ENCODE measurements at places on chromosomes 5 and 9. TPM values are rescaled to one million over a fixed set of nuclear protein-coding genes. Genes with fewer than 3 reads are reported as not detected.

The MAP1B gene
- total RNA-seq, result 46.2 TPM

The GAS1 gene
- 2.4 TPM for total RNA-seq

The HSPA4 gene
- total RNA-seq, result 88.4 TPM

The FIBCD1 gene
- total RNA-seq, result not detected

The PWWP2A gene
- total RNA-seq, result 14.3 TPM

The SPATA31E1 gene
- total RNA-seq, result not detected

The STC2 gene
- 24.4 TPM for total RNA-seq

The ENC1 gene
- total RNA-seq, result 21.9 TPM

The GLRA1 gene
- total RNA-seq, result not detected

The KIF20A gene
- 8.3 TPM for total RNA-seq

The ZDHHC11 gene
- total RNA-seq, result 0.26 TPM

The SV2C gene
- under 0.01 TPM for total RNA-seq

The RASEF gene
- under 0.01 TPM for total RNA-seq

The PLK2 gene
- 352 TPM for total RNA-seq

The BAG1 gene
- total RNA-seq, result 58.8 TPM

The LSM11 gene
- total RNA-seq, result 8.4 TPM

The SLC1A3 gene
- not detected for total RNA-seq

The SOWAHA gene
- not detected for total RNA-seq

The FAT2 gene
- not detected for total RNA-seq

The LURAP1L gene
- 0.69 TPM for total RNA-seq

The TMC1 gene
- total RNA-seq, result 0.22 TPM

The CERT1 gene
- total RNA-seq, result 41.3 TPM

The NSG2 gene
- not detected for total RNA-seq

The CYSRT1 gene
- 0.22 TPM for total RNA-seq

All from dermis lymphatic vessel endothelial cell (primary cell).